NCI-H1105 (cell line): ENCODE measurements at places on chromosomes 1 and 21.

DNA sequence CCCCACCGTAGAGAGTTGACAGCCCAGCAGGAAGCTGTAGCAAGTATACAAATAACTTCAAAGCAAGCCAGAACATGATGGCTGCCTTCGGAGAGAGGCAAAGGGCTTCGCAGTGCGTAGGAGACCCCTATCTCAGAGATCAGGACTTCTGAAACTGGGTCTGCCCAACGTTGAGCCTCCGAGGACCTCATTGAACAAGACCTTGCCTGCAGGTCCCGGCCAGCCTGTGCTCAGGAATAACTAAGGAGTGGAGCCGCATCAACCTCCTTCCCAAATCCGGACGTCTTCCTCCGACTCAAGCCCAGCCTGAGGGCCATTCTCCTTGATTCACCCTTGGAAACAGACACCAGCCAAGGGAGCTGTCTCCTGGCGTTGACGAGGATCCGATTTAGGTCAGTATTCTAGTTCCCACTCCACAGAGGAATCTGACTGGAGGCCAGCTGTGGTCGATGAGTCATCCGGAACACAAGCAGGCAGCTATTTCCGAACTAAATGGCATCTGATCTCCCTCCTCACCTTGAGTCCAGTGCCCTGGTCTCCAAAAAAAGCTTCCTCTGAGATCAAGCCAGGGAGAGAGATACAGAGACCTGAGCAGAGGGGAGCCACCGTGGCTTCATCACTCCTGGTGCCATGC lies 166.5 kb upstream of the COA6 start:
- DNase-seq, result no peak

- no peak for DNase-seq
Measured at GRCh38 chr1:20713440-20713839, 4.4 kb downstream of the KIF17 start.

DNA sequence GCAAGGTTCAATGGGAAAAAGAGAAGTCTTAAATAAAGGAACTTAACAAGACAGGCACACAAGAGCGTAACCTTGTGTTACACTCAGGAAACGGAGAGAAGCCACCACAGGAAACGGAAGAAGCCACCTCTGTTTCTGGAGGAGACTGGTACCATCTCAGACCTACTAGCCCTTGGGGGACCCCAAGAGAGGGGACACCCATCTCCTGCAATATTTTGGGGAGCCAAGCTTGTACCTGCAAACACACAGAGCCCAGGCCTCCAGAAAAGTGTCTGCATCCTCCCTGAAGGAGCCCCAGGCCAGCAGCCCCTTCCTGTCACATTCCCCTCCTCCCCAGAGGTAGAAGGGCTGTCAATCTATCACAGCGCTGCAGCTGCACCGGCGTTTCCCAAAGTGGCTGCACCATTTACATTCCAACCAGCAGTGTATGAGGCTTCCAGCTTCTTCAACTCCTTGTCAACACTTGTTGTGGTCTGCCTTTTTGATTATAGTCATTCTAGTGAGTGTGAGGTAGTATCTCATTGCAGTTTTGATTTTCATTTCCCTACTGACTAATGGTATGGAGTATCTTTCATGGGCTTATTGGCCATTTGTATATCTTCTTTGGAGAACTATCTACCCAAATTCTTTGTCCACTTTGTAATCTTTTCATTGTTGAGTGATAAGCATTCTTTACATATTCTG lies 23.0 kb upstream of the PADI1 start:
- no peak for DNase-seq

GRCh38 chr1:2967329-2967725 lies 53.9 kb upstream of the ACTRT2 start:
- DNase-seq, result no peak

DNA sequence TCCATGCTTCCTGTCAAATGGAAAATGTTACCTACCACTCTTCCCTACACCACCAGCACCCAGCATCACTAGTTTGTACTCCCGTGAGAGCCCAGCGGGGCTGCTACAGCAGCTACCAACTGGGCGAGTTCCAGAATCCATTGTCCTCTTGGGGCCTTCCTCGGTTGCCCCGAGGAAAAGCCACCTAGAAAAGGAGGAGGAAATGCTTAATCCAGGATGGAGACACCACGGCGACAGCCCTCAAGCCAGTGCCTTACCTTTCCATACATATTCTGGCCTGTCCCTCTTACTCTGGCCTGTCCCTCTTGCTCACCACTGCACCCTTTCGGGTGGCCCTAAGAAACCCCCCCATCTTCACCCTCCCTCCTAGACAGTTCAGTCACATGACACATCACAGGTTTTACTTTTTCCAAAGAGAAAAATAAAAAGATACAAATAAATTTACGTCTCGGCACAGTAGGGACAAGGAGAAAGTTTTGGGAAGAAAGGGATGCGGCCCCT lies 478 bp downstream of the RIT1 start:
- DNase-seq, result peak; percentile 41

DNA sequence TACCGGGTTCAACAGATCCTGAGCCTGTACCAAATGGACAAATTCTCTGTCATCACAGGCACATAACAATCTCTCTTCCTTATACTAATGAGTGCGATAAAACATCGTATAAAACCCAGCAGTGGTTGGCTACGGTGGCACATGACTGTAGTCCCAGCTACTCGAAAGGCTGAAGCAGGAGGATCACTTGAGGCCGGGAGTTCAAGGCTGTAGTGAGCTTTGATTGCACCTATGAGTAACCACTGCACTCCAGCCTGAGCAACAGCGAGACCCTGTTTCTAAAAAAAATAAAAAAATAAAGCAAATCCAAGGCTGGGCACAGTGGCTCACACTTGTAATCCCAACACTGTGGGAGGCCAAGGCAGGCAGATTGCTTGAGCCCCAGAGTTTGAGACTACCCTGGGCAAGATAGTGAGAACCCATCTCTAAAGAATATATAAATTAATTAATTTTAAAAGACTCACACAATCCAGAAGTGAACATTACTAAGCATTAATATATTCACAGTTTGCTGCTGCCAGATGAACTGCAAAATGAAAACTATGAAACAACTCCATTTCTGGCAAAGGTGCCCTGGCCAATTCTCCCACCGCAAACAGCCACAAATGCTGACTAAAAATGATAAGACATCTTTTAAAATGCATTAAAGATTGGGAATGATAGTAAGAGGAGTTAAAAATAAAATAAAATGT lies 13.1 kb downstream of the ZBTB17 start:
- no peak for DNase-seq

DNA sequence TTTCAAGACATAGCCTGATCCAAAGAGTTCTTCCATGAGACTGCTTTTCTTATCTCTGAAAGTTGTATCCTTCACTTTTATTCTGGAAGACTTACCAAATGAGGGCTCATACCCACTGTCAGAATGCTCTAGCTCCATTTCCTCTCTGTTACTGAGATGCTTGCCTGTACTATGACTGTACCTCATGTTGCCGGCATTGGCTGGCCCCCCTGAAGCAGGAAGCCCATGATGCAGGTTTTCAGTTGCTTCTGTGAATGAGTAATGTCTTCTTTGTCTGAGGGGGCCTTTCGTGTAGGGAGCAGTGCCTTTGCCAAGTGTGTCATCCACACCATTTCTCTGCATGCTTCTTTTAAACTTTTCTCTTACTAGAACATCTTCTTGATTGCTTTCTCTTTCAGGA lies 39.5 kb downstream of the LCA5L start:
- no peak for DNase-seq

DNA sequence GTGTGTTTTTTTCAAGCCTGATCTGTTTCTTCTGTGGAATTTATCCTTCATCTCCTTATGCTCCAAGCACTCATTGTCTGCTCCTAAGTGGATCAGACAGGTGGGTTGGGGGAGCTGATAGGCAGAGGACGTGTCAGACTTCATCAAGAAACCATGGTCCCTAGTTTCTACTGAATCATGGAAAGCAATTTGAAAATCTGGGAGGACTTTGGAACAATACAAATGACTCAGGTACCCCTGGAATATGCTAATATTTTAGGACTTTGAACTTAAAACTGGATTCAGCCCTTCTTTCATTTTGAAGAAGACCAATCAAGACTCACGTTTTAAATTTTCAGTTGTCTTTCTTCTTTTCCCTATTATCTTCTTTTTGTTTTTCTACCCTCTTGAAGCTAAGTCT lies 7.7 kb downstream of the ABCG1 start:
- no peak for DNase-seq

GRCh38 chr1:185526344-185527307 lies 207.6 kb upstream of the HMCN1 start:
- DNase-seq, result no peak

DNA sequence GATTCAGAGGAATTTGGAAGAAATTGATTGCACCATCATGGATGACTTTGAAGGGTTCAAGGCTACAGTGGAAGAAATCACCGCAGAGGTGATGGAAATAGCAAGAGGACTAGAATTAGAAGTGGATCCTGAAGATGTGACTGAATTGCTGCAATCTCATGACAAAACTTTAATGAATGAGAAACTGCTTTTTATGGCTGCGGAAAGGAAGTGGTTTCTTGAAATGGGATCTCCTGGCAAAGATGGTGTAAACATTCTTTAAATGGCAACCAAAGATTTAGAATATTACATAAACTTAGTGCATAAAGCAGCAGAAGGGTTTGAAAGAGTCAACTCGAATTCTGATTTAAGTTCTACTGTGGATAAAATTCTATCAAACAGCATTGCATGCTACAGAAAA lies 698.6 kb downstream of the PLA2G4A start:
- DNase-seq, result no peak

- no peak for DNase-seq
Measured at GRCh38 chr1:66282343-66282852, 251.6 kb upstream of the SGIP1 start.

DNA sequence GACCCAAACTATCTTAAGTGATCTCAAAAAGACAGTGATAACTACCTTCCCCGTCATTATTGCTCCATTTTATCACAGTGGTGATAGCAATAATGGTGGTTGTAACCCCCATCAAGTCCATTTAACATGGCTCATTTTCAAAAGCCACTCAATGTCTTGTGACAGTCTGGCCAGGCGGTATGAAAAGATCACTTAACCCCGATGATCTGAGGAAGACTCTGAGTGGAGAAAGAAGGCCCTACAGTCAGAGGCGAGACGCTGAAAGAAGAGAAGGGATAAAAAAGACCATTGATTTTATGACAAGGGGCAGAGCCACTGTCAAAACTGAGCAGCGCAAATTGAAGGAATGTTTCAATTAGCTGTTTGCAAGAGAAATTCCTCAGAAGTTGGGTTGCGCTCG lies 417.2 kb upstream of the PBX1 start:
- DNase-seq, result no peak

- DNase-seq, result no peak
Measured at GRCh38 chr1:24990779-24991641, 60.9 kb upstream of the RUNX3 start.

DNA sequence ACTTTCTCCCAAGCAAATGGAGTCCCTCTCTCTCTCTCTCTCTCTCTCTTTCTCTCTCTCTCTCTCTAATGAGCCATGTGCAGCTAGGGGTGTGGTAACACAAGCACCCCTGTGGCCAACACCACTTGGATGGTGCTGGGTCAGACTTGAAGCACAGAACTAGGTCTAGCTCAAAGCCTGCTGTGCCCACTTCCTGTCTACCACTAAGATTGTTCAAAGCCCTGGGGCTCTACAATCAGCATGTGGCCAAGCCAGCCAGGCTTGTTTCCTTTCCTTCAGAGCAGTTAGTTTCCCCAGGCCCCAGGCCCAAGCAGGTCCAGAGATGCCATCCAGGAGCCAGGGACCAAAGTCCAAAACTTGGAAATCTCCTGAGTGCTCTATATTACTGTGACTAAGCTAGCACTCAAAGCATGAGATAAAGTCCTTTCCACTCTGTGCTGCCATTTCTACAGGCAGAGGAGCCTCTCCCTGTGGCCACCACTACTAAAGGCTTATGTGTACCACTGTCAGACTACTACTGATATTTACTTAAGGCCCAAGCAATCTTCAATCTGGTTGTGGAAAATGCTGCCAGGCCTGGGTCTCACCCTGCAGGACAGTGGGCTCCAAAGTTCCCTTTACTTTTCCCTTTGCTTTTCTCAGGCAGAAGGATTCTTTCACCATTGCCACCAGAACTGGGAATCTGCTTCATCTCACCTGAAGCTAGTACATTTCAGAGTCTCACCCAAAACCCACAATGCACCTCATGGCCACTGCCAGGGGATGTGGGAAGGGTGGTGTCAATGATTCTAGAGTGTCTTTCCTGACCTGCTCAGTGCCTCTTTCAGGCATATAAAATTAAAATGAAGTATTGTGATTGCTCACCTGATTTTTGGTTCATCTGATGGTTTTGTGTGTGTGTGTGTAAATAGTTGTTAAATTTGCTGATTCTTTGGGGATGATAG lies 999.5 kb downstream of the NCAM2 start:
- no peak for DNase-seq

- DNase-seq, result no peak
Measured at GRCh38 chr1:6496365-6496721, 4.9 kb upstream of the PLEKHG5 start.

DNA sequence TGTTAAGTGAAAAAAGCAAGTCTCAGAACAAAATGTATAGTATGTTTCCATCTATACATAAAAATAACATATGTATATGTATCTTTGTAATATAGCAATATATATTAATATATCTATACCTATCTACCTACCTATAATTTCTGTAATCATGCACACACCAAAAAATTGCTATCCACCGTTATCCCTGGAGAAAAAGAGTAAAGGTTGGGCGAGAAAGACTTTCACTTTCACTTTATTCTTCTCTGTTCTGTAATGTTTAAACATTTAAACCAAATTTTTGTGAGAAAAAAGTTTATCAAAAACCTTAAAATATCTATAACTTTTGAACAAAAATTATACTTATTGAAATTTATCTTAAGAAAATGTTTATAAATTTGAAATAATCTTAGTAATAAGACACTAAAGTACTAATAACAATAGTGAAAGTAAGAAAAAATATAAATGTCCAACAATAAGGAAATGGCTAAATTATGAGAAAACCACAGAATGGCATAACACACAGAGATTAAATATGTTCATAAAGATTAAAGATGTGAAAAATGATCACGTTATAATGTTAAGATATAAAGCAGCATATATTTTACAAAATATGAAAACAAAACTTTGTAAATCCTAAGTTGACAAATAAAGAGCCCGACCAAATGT lies 74.0 kb upstream of the LRRC53 start:
- no peak for DNase-seq

GRCh38 chr21:25313829-25314228 lies 293.5 kb downstream of the MRPL39 start:
- DNase-seq, result peak; percentile 24

DNA sequence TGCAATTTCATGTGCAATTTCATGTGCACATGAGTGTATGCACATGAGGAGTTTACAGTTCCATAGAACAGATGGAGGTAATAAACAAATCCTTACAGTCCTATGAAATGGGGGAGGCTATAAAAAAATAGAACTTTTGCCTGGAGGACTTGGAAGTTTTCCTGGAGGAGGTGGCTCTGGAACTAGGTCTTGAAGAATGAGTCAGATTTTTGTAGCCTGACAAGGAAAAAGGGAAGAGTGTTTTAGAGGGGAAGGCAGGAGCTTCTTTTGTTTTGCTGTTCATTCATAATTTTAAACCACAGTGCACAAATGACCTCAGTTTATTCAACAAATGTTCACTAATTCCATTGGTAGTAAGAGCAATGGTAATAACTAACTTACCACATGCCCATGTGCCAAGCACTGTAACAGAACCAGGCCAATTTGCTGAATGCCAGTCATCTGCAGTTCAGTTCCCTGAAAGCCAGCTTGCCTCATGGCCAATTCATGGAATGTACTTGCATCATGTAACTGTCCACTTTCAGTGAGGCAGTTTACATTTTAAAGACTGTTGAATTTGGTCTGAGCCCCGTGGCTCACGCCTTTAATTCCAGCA lies 2.7 kb downstream of the DIO1 start:
- DNase-seq, result no peak
